ENCODE measurements at places on chromosomes 2 and 18.

GRCh38 chr2:175362331-175362730 lies 180.8 kb upstream of the ATP5MC3 start:
- no peak for DNase-seq

GRCh38 chr2:161418715-161419637 lies 2.9 kb downstream of the TBR1 start:
- no peak for DNase-seq

DNA sequence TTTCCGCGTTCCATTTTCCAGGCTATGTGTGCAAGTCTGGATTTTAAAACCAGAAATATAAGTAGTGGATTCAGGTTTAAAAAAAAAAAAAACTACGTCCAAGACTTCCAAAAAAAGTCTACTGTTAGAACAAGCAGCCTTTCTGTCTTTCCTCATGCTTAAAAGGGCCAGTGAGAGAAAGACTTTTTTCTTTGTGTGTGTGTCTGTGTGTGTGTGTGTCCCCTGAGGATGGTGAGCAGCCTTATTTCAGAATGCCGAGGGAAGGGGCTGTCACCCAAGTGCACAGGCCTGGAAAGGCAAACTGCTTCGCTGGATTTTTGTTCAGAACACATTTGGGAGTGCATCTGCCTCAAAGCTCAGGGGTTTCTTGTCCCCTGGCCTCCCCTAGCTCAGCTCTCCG lies 98.8 kb downstream of the ZBTB7C start:
- DNase-seq: no peak

DNA sequence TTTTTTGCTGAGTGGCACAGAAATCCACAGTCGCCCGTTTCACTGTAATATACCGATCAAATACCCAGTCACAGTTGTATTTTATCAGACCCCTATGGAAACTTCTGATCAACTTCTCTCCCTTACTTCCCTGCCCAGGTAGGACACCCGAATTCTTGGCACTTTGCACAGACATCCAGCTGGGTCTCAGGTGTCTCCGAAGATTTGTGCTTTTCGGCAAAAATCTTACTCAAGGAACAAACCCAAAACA lies 596 bp downstream of the MREG start:
- no peak for DNase-seq

GRCh38 chr2:15049096-15049993 lies 416.8 kb downstream of the LRATD1 start:
- DNase-seq: peak; percentile 4

DNA sequence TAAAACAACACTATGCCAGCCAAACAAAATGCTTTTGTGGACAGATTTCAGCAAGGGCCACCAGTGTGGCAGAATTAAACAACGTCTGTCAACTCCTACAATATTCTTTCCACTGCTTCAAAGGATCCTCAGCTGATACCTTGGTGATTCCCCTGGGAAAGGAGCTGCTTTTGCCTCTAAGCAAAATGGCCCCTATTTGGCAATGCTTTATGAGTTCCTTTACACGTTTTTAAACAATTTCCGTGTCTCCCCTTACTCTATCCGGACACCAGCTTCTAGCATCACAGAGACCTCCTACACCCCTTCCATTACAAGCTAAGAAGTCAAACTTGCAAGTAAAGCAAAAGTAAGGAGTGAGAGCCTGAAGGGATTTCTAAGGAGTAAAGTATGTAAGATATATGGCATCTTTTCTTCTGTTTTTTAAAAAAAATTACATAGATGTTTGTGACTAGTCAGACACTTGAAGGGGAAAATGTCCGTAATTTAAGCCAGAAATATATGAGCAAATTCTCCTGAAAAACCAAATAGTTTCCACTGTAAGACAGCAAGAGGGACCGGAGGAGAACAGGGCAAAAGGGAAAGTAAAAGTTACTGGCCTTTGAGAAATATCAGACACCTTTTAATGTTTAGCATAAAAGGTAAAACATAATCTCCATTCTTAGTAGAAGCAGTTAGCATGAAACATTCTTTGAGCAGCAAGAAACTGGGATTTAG lies 1.9 kb downstream of the SOS1 start:
- DNase-seq: no peak

DNA sequence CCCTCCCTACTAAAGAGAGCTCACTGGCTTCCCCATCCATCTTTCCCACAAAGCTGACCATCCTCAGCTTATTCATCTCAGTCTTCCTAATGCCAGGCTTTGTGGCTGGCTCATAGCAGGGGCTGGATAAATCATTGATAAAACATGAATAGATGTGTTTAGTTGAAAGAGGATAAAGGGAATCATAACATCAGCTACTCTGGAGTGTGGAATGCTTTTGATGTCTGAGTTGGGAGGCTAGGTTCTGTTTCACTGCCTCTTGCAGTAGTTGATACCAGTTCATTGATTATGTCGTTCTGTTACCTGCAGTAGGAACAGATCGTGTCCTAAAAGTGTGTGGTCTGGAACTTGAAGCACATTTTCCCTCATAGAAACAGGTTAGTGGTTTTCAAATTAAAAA lies 66.3 kb upstream of the HK2 start:
- DNase-seq: no peak

DNA sequence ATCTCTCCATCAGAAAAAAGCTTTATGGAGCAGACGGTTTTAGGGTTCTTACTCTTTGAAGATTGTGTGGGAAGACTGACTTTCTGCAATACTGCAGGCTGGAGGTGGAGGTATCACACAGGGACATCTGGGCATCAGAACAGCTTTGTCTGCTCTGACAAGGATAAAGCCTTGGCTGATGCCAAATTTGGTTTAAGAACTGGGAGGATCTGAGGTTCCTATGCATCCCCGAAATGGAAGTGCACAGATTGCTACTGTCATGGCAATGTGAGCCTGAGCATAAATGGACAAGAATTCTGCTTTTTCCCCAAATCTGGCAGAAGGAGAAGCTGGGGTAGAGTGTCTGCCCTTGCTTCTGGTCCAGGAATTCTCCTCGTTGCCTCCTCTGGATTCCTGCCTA lies 424.3 kb downstream of the SLC4A3 start:
- no peak for DNase-seq

- DNase-seq: no peak
Observed at GRCh38 chr2:99571954-99572353, 82.1 kb upstream of the REV1 start.

DNA sequence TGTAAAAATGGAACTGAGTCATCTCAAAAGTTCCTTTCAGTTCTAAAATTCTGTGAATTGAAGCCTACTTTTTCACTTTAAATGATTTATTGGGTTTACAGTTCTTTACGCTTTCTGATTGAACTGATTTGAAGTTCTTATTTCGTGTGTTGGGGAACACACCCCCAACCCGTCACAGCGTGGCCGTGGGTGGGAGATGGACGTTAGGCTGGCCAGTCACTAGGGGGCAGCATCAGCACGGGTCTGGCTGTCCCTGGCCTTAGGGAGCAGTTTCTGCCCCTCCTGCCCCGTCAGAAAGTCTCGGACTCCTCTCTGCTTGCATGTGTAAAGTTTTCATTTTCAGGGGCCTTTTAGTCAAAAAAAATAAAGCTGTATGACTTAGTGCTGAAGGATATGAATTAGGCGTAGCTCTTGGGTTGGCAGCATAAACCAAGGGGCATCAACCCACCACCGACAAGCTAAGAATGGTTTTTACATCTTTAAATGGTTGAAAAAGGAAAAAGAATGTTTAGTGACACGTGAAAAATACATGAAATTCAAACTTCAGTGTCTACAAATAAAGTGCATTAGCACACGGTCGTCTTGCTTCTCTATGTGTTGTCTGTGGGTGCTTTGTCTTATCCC lies 63.4 kb downstream of the ZCCHC2 start:
- DNase-seq: peak; percentile 24

GRCh38 chr2:121860033-121860757 lies 104.7 kb downstream of the TSN start:
- no peak for DNase-seq

DNA sequence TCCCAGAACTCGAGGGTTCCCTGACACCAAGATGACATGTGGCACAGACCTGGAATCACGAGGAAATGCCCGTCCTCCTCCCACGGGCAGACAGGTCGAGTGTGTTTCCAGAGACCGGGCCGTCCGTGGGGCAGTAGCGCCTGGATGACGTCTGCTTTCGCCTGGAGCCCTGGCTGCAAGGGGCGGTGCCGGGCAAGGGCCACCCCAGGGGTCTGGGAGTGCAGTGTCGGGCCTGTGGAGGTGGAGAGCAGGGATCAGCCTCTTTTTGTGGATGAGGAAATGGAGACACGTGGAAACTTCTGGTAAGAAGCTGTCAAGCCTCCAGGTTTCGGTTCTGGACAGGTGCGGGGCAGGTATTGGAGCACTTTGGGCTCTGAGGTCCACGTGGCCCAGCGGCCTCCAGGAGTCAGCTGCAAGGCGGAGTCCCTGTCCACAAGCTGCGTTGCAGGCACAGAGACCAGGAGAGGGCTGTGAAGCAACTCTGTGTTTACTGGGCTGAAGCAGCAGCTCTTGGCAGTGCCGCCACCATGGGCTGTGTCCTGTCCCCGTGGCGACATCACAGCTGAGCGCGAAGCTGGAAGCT lies 25.6 kb downstream of the NFATC1 start:
- DNase-seq: no peak

- no peak for DNase-seq
Observed at GRCh38 chr2:3827673-3828575, 124.5 kb downstream of the DCDC2C start.

GRCh38 chr2:66641685-66642084 lies 206.8 kb downstream of the MEIS1 start:
- no peak for DNase-seq

DNA sequence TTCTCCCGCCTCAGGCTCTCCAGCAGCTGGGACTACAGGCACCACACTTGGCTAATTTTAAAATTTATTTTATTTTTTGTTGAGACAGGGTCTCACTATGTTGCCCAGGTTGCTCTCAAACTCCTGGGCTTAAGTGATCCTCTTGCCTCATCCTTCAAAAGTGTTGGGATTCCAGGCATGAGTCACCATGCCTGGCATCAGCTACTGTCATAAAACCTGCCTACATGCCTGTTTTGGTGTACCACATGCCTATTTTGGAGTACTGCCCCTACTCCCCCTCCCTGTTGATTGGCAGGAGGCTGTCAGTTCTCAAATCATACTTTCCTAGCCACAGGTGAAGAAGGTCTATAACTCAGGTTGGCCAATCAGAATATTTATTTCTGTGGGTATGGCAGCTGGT lies 64.0 kb downstream of the CHST9 start:
- DNase-seq: no peak

GRCh38 chr2:112048887-112049286 lies 6.2 kb upstream of the TMEM87B start:
- DNase-seq: no peak

DNA sequence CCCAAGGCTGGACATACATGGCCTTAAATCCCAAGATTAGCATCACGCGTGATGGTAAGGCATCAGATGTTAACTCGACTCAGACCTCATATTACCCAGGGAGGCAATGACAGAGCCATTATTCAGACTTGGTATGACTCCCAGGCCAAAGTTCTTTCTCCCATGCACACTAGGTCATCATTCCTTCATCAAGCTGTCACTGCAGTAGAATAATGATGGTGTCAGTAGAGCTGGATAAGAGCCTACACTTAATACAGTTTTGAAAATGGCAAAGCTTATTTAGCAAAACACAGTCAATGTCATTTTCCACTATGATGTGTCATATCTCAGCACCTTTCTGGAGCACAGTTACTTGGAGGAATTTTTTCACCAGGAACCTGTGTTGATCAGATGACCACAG lies 663.3 kb downstream of the SUCLG1 start:
- no peak for DNase-seq

DNA sequence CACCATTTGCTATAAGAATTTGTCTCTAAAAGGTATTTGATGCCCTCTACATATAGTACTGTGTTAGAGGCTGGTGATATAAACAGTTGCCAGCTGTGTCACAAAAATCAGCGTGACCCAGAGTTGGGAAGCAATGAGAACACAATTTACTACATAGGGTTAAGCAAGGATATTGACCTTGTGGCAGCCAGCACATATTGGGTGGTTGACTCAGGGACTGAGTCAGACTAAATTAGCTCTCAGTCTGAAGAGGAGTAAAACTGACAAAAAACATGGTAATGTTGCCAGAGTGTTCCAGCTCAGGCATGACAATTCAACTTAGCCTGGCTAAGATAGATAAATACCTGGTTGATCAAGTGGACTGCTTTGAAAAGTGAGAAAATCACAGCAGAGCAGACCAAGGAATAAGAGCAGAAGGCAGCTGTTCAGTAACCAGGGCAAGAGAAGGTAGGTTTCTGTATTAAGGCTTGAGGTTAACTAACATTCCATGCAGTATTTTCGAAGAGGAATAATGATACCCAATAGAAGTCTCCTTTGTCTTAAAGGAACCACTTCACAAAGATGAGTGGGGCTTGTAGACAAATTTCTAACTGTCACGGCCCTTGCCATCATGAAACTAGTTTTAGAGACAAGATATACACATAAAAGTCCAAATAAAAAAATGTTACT lies 108.2 kb upstream of the ERBB4 start:
- no peak for DNase-seq

GRCh38 chr18:39380186-39380725 lies 1814.7 kb upstream of the CELF4 start:
- DNase-seq: no peak

- DNase-seq: no peak
Observed at GRCh38 chr2:53093355-53093754, 674.2 kb upstream of the CHAC2 start.

GRCh38 chr18:4106407-4107033 lies 348.6 kb downstream of the DLGAP1 start:
- DNase-seq: peak; percentile 4

DNA sequence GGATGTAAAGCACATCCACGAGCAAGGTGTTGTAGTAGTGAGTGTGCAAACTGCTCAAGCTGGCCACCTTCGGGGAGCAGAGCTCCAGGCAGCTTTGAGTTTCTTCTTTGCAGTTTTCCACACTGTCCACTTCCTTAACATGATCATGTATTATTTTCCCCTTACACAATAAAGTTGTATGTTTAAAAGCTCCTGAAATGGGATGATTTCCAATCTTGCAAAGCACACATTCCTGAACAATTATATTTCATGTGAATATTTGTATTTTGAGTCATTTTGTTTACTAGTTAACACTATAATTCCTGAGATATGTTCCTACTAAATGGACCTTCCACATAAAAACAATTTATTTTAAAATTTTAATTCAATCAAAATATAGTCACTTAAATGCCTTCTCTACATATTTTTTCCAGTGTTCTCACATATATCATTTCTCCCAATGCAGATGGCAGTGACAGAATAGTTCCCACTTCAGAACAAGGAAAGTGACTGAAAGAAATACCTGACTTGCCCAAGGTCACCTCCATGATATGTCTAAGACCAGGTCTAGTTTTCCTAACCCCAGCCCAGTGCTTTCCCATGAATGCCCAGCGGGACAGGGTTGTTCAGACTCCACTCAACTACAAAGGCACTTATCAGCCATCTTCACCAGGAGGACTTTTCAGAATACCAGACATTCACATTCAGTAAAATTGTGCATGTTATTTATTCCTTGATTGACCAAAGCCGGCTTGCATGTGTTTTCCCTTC lies 5.5 kb downstream of the CYB5A start:
- DNase-seq: no peak

DNA sequence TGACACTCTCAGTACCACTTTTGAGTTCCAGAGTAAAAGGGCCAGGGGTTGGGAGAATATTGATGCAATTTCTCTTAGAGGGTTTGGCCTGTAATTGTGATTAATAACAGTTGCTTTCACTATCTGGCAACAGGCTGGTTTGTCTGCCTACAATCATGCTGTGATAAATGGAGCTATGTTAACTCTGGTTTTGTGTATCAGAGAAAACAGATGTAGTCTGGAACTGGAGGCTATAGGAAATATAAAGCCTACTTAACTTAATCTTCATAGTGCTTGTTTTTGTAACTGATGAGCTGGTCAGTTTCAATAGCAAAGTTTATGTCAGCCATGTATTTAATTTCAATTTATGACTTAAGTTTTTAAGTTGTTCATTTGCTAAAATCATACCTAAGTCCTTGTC lies 138.0 kb downstream of the AGPS start:
- DNase-seq: peak; percentile 51

GRCh38 chr2:128425216-128425615 lies 106.5 kb upstream of the HS6ST1 start:
- no peak for DNase-seq

All from NCI-H1417 treated with DMSO at 0.1 percent for 48 hours (cell line).